ENCODE measurements at places on chromosomes 4 and X.

- no peak for DNase-seq
Observed at GRCh38 chr4:14559646-14560045, 442.6 kb upstream of the CPEB2 start.

DNA sequence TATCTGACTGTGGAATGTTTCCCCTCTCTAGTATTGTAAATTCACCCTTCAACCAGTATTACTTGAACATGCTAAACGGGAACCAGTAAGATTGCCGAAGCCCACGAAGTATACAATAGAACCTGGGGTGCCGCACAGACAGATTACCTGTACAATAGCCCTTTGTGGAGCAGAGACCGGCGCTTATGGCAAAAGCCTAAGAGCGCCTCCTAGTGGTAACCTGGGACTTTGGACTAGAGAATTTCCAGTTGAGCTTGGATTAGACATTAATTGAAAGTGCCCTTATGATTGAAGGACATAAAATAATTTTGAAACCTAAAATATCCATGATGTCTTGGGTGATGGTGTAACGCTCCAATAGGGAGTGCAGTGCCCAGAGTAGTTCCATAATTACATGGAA lies 14.1 kb downstream of the ZNF157 start:
- DNase-seq, result peak; percentile 75

GRCh38 chr4:175456131-175456530 lies 355.9 kb downstream of the GPM6A start:
- no peak for DNase-seq

DNA sequence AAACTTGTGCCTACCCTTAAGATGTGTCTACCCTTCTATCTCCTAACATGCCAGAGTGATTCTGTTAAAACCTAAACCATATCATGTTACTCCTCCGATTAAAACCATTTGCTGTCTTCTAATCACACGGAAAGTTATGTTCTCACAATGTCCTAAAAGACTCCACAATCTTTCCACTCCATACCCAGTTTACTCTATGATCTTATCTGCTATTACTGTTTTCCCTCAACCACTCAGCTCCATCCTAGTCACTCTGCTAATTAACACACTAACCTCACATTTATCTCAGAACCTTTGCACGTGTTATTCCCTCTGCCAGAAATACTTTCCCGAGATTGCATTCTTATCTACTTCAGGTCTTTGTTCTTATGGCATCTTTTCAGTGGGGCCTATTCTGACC lies 47.6 kb upstream of the UPRT start:
- DNase-seq, result no peak

GRCh38 chrX:9683350-9683749 lies 82.3 kb downstream of the GPR143 start:
- DNase-seq, result no peak

DNA sequence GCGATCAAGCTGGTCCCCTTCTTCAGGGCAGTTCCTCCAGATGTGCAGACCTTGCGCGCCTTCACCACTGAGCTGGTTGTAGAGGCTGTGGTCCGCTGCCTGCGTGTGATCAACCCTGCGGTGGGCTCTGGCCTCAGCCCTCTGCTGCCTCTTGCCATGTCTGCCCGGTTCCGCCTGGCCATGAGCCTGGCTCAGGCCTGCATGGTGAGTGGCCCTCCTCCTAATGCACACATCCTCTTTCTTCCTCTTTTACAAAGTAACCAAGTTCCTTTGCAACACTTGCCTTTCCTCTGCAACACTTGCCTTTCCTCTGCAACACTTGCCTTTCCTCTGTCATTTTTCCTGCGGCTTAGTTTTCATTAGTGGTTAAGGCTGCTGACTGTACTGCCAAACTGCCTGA lies 1.8 kb downstream of the CCDC22 start:
- DNase-seq, result no peak

DNA sequence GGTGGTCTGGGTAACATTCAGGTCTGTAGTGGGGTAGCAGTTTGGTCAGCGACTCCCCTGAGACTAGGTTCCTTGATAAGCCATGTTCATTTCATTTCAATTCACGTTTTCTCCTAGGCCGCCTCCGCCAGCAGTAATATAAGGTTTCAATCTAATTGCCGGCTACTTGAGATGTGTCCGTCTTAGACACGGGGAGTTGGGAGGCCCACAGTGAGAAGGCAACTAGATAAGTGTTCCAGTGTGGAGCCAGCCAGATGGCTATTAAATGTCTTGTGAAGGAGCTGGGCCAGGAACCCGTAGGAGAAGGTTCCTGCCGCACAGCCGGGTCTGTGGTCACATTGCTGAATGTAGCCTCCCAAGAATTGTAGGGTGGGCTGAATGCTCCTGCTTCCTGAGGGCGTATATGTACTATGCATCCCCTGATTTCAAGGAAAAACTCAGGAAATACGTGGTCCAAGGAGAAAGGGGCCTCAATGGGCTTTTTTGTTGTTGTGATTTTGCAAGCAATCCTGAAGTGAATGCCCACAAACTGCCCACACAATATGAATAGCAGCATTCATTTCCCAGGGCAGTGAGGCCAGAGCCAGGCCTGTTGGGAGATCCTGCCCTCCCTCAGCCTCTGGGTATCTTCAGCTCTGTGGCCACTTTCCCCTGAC lies 220.6 kb upstream of the RPL34 start:
- DNase-seq, result no peak

DNA sequence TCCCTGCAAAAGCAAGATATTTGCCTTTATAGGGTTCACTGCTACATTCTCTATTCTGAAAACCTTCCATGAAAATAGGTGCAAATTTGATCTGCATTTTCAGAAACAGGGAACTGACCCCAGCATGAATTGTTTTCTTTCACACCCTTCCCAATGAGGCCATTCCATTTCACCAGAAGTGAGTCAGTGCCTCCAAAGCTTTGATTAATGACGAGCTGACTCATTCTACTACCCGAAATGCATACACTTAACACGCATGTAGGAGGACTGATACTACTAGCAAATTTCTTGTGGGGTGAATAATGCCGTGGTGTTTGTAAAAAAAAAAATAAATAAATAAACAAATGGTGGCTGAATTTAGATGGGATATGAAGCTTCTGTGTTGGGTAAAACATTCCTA lies 146.9 kb upstream of the FGF13 start:
- no peak for DNase-seq

DNA sequence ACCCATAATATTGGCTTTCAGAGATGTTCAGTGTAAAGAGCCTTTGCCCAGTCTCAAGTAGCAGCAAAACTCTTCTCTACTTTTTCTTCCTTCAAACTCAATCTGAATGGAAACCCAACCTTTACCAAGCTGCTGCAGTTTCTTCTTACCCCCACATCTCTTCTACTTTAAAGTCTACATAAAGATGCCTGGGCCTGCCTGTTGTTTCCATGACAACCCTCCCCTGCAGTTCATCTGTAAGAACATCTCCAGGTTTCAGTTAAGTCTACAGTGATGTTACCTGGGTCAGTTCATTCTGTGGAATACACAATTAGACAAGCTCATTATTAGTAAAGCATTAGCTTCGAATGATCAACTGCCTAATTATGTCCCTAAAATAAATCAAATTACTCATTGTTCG lies 81.4 kb downstream of the SPANXN3 start:
- DNase-seq, result no peak

DNA sequence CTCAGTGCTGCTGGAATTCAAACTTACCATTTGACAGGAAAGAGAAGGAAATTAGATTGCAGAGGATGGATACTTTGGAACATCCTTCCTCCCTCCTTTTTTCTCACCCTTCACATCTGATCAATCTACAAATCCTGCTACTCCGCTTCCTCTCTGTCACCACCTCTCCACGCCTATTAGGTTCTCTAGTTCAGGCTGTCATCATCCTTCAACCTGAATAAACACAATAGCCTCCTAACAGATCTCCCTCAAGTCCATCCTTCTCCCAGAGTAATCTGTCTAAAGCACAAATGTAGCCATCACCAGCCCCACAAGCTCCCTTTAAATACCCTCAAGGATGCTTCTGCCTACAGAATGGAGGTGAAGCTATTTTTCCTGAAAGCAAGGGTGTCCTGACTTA lies 20.0 kb upstream of the SLAIN2 start:
- no peak for DNase-seq

GRCh38 chrX:21438792-21439191 lies 64.6 kb downstream of the CNKSR2 start:
- no peak for DNase-seq

DNA sequence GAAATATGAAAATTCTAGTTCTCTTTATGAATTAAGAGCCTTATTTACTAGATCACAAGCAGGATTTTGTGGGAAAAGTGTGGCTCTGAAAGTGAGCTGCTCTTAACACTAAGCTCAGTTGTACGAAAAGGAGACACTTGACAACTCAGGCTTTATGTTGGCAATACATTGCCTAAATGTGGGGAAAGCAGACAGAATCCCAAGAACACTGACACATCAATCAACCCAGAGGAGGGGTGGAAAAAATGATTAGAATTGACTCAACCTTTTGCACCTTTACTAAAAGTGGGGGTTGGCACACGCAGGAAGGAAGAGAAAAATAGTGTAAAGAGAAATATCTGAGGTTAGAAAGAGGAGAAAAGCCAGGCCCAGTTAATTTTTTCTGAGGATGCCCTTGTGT lies 61.6 kb downstream of the CHST7 start:
- no peak for DNase-seq

GRCh38 chrX:68196939-68197791 lies 236.1 kb downstream of the OPHN1 start:
- peak; percentile 39 for DNase-seq

DNA sequence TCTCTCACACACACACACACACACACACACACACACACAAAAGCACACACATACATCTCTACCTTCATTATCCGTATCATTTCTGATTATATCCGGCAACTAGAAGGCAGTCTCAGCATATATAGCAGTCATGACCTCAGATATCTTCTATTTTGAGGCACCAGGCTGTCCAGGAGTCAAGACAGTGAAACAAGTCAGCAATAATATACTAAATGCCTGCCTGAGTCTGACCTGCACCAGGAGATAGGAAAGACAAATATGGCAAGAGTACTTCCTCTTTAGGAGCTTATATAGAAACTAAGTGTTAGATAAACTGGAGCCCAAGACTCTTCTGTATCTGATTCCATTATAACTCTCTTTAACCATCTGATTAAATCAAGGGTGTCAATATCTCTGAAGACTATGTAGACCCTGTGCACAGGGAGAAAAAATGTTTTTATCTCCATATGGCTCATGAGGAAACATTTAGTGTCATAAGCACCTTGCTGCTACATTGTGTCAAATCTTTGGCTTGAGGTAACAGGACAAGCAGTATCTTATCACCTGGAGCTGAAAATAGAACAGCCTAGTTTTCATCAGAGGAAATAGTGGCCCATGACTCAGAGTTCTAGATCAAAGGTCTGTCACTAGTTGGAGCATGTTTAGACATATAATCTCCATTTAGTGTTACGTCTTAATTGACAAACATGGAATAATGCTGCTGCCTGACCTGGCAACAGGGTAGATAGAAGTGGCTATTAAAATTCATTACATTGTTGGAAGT lies 27.0 kb upstream of the FAM47B start:
- no peak for DNase-seq

DNA sequence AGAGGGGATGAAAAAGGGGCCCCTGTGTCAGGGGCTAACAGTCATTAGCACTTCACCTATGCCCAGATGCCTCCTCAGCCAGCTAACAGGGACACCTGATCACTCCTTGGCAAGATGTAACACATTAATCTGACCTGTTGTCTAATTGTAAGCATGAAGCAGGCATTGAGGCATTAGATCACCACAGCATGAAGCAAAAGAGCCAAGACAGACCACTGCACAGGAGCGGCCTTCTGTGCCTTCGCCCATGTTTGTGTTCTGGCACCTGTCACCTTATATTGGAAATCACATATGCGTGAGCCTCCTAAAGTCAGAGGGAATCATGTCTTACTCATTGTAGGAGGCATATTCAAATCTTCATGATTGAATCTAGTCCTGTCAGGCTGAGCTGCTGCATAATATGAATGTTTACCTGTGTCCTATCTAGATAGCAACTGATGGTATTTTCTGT lies 48.4 kb downstream of the PTTG2 start:
- DNase-seq, result no peak

DNA sequence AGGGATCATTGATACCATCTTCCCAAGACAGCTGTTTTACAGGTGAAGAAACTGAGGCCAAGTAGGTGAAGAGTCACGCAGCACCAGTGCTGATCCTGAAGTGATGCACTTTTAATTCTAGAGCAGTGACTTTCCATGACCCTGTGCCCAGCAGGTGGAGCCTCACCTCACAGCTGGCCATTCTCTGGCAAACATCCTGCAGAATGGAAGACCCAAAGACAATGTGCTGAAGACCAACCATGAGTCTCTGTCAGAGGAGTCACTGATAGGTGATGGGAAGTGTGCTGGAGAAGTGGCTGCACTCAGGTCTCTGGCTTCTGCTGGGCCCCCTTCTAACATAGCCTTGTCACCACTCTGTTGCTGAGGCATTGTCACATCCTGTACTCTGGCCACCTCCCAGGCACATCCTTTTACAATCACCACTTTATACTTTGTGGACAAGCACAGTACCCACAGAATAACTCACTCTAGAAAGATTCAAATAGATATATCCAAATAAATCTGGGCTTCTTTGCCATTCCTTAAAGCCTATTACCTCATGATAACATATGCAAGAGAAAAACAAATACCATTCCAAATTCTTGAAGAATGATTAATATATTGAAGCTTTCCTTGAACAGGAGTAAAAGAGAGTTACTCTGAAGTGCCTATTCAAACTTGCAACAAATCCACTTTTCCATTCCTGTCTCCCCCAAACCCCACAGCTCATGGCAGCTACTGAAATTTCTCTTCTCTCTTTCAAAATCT lies 64.1 kb upstream of the SCOC start:
- DNase-seq, result no peak

DNA sequence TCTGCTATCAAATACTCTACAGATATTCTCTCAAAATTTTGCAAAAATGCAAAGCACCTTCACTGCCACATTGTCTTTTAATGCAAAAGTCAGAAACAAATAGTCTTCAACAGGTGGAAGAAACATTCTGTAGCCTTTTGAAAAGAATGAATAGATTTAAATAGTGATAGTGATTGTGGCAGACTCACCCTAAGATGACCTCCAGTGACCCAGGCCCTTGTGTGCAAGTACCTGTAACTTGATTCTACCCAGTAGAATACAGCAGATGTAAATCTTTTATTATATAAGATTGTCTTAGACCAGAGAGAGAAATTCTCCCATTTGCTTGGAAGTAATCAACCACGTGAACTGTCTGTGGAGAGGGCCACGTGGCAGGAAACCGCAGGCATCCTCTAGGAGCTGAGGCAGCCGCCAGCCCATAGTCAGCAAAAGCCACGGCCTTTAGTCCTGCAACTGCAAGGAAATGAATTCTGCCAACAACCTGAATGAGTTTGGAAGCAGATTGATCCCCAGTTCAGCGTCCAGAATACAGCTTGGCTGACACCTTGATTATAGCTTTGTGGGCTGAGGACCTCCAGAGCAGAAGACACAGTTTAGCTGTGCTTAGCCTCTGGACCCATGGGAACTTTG lies 272.5 kb downstream of the ARHGAP10 start:
- DNase-seq, result no peak

- no peak for DNase-seq
Observed at GRCh38 chrX:133249266-133250058, 31.3 kb upstream of the TFDP3 start.

All from activated naive CD4-positive, alpha-beta T cell treated with anti-CD3 and anti-CD28 coated beads, Interleukin-2, amount 10 ng/mL, durations not matched to agents 7 days and 5 days (primary cell).